ENCODE measurements at places on chromosomes 7 and 10.

- DNase-seq, result no peak
These were observed 3.6 kb downstream of the PWWP2B start for GRCh38 chr10:132400547-132401151.

- no peak for DNase-seq
These were observed 6.0 kb upstream of the REEP3 start for GRCh38 chr10:63515002-63515763.

DNA sequence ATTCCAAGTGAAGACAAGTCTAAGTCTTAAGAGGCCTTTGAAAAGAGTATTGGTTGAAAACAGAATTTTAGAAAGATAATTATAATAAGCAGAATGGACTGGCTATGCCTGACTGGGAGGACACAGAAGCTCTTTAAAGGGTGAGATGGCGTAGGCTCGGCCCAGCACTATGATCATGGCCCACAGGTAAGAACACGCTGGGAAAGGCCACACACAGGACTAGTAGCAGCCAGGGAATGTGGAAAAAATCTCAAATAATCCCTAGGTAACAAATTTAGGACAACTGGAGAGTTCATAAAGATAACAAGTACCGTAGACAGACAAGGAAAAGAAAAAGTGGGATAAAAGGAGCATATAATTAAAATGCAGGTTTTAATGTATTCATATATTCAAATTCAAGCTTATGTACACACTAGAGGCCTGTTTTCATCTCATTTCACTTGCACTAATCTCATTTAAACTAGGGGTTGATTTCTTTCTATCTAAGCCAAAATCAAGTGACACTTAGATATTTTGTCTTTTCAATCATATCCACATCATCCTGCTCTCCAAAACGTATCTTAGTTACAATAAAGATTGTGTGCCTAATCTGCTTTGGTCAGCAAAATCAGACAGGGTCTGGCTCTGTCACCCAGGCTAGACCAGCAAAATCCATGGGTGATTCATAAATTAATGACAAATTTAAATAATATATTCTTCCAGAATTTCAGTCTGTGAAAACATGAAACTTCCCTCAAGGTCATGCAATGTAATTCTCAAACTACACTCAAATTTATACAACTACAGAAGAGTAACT is 53.0 kb downstream of the EZH2 start:
- DNase-seq, result no peak

DNA sequence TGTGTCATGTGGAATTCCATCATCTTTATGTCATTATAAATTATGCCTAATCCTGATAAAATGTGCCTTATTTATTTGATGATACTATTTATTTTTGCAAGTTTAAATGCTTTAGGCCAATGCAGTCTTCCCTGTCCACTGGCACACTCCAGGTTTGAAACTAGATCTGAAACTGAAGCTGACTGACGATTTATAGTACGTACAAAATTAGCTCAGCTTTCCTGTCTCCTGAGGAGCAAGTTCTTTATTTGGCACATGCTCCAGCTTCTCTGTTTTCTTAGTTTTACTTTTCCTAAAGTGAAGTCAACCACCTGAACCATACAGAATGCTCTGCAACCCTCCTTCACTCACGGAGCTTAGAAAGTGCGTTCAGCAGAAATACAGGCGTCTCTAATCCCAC is 164.1 kb downstream of the HECW1 start:
- DNase-seq, result no peak

DNA sequence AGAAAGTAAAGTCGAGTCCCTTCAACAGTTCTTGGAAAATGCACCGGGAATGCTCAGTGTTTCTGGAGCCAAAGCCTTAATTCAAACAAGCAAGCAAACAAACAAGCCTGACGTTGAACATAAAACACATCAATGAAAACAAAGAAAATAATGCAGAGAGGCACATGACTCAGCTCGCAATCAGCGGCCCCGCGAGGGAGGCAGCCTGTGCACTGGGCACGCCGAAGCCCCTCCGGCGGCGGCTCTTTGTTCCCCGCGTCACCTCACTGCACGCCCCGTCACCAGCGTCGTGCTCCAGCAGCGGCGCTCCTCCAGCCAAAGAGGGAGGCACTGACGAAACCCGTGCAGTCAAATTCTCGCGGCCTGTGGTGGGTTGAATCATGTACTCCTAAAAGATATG is 151.5 kb downstream of the DNAJB6 start:
- DNase-seq, result no peak
